ENCODE measurements at places on chromosomes 7 and 10. TPM values are rescaled to one million over a fixed set of nuclear protein-coding genes. Genes with fewer than 3 reads are reported as not detected.

The GLRX3 gene
- 112 TPM for total RNA-seq

The HMX3 gene
- not detected for total RNA-seq

The FFAR4 gene
- total RNA-seq: not detected

The CACNA2D1 gene
- total RNA-seq: 5.4 TPM

The CAPZA2 gene
- 47.6 TPM for total RNA-seq

The CYP3A4 gene
- not detected for total RNA-seq

The ERCC6 gene
- 3.5 TPM for total RNA-seq

The SEMA3E gene
- total RNA-seq: 0.45 TPM

The MAGI2 gene
- total RNA-seq: 1.5 TPM

The MMS19 gene
- 97.0 TPM for total RNA-seq

The MRC1 gene
- not detected for total RNA-seq
